ENCODE measurements at places on chromosomes 7 and 10. TPM values are rescaled to one million over a fixed set of nuclear protein-coding genes. Genes with fewer than 3 reads are reported as not detected.

Gene MMP21
- total RNA-seq: 0.12 TPM

Gene TMEM213
- total RNA-seq: not detected

Gene PLAU
- 44.3 TPM for total RNA-seq

Gene UCMA
- not detected for total RNA-seq

Gene MLXIPL
- not detected for total RNA-seq

Gene ZYX
- total RNA-seq: 148 TPM

Gene INMT
- total RNA-seq: 12.3 TPM

Gene ZNF25
- 18.4 TPM for total RNA-seq

DNA sequence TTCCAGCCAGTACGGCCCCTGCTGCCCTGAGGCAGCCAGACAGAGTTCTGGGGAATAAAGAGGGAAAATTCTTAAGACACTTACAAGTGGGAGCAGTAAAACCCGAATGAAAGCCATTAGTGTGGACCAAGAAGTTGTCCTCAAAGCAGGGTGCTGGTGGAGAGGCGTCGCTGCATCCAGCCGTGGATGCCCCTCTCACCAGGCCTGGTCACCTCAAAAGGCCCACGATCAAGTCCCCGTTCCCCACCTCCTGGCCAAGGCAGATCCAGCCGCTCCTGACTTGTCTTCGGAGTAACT lies 656 bp downstream of the VSTM4 start:
- H3K4me1 ChIP-seq: peaks cover 36% of the 10 kb centered on the region
- H3K27ac ChIP-seq: peak overlapping the region; percentile 84
- H3K4me3 ChIP-seq: peak overlapping the region; percentile 55
- H3K36me3 ChIP-seq: no peaks in the 10 kb centered on the region
- DNase-seq: no peak
- no peaks in the 10 kb centered on the region for H3K27me3 ChIP-seq

GRCh38 chr10:3625959-3626751 lies 158.9 kb downstream of the KLF6 start:
- DNase-seq: no peak
- no peak overlapping the region for H3K4me3 ChIP-seq
- H3K27me3 ChIP-seq: no peaks in the 10 kb centered on the region
- no peak overlapping the region for H3K27ac ChIP-seq
- H3K36me3 ChIP-seq: no peaks in the 10 kb centered on the region
- peaks cover 19% of the 10 kb centered on the region for H3K4me1 ChIP-seq

DNA sequence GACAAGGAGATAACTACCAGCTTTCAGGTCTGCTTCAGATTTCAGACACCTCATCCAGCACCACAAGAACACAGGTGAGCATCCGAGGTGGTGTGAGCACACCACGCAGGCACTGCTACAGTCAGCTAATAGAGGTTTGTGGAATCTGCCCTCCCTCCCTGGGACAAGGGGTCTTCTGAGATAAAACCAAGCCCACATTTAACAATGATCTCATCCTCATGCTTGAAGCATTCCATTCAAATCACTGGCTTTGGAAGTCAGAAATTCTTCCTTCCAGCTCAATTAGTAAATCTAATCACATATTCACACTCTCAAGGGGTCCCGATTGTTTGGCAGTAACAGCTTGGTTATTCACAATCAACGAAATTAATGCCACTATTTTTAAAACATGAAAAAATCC lies 331.4 kb downstream of the ELMO1 start:
- no peaks in the 10 kb centered on the region for H3K36me3 ChIP-seq
- H3K4me3 ChIP-seq: no peak overlapping the region
- no peak overlapping the region for H3K27ac ChIP-seq
- H3K4me1 ChIP-seq: no peaks in the 10 kb centered on the region
- DNase-seq: no peak

DNA sequence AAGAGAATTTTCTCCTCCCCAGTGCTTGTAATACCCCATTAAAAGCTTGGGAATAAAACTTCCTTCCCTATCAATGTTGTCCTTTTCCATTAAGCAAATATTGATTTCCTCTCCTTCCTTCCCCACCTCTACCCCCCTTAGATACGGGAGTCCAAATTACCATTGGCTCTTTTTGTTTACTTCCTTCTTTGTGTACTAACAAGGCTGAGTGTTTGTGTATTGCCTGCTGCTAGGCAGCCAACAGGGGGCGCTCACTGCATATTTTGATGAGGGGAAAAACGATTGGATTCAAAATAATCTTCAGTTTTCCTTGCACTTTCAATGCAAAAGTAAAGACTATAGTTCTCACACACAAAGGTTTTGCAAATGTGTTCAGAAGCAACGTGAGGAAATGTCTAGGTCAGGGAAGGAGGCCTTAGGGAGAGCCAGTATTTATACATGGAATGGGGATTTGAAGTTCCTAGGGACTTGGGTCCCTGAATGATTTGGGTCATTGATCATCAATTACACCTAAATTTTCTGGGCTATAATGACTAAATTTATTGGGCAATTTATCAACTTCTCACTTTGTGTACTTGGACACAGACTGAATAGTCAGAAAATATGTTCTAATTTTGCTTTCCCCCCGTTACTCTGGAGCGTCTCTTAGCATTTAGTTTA lies 23.6 kb upstream of the VPS41 start:
- no peaks in the 10 kb centered on the region for H3K4me1 ChIP-seq
- no peak overlapping the region for H3K27ac ChIP-seq
- H3K4me3 ChIP-seq: no peak overlapping the region
- DNase-seq: peak; percentile 63
- no peaks in the 10 kb centered on the region for H3K36me3 ChIP-seq
- no peaks in the 10 kb centered on the region for H3K27me3 ChIP-seq

- no peaks in the 10 kb centered on the region for H3K27me3 ChIP-seq
- no peak overlapping the region for H3K4me3 ChIP-seq
- H3K27ac ChIP-seq: no peak overlapping the region
- no peaks in the 10 kb centered on the region for H3K36me3 ChIP-seq
- H3K4me1 ChIP-seq: peaks cover 22% of the 10 kb centered on the region
Measured at GRCh38 chr7:159197066-159197975, 52.7 kb upstream of the VIPR2 start.

DNA sequence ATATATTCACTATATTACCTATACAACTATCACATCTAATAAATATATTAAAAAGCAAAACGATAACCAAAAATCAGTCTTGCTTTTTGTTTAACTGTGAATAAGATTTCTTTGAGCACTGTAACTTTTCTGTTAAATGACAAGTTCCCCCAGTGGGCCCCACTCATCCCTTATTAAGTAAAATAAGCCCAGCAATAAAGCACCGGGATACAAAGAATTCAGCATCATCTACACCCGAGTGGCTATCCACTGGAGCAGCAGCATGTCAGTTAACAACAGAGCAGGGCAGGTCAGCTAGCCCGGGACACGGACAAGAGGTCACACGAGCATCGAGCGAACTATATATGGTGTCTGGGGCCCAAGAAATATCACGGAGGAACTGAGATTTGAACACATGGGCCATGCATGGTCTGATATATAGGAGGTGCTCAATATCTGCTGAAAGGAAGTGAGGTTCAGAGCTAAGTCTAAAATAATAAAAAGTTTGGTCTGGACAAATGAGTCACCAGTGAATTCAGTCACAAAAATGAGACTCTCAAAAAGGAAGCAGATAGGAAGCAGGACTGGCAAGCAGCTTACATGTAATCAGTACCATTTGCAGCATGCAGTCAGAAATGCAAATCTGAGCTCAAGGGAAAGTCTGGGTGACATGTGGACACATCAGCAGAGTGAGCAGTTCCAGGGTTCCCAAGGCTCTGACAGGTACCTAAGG lies 4.1 kb downstream of the ERCC6 start:
- H3K4me3 ChIP-seq: no peak overlapping the region
- peaks cover 3% of the 10 kb centered on the region for H3K36me3 ChIP-seq
- no peaks in the 10 kb centered on the region for H3K27me3 ChIP-seq
- peaks cover 34% of the 10 kb centered on the region for H3K4me1 ChIP-seq
- no peak for DNase-seq

- peaks cover 8% of the 10 kb centered on the region for H3K4me1 ChIP-seq
- no peak overlapping the region for H3K4me3 ChIP-seq
- no peaks in the 10 kb centered on the region for H3K27me3 ChIP-seq
- H3K36me3 ChIP-seq: no peaks in the 10 kb centered on the region
- DNase-seq: no peak
Measured at GRCh38 chr7:22202141-22202540, 154.8 kb downstream of the RAPGEF5 start.

- H3K27me3 ChIP-seq: no peaks in the 10 kb centered on the region
- no peak for DNase-seq
- H3K4me3 ChIP-seq: no peak overlapping the region
- no peaks in the 10 kb centered on the region for H3K36me3 ChIP-seq
- no peaks in the 10 kb centered on the region for H3K4me1 ChIP-seq
- H3K27ac ChIP-seq: no peak overlapping the region
Measured at GRCh38 chr10:95211606-95212279, 17.7 kb downstream of the ACSM6 start.

- no peak for DNase-seq
- H3K27ac ChIP-seq: no peak overlapping the region
- no peaks in the 10 kb centered on the region for H3K36me3 ChIP-seq
Measured at GRCh38 chr10:9102026-9102425, 1047.5 kb downstream of the GATA3 start.

DNA sequence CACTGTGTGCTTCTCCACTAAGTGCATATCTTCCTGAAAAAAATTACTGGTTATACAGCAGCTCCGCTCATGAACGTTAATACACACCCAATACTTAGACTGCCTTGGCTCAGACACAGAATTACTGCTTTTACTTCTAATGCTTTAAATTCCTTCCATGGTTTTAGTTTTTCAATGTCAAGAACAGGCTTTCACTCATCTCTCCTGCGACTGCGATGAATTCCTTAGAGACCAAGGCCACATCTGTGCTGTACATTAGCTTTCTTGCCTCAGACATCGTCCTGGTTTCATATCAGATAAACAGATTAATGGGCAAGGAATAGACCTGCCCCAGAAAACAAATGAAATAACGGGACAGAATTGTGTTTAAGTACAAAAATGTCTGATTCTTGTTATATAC lies 120.2 kb downstream of the CYP26A1 start:
- no peaks in the 10 kb centered on the region for H3K36me3 ChIP-seq
- no peak for DNase-seq
- no peak overlapping the region for H3K27ac ChIP-seq

GRCh38 chr10:95485056-95485844 lies 75.9 kb downstream of the SORBS1 start:
- no peak overlapping the region for H3K4me3 ChIP-seq
- no peaks in the 10 kb centered on the region for H3K36me3 ChIP-seq
- no peaks in the 10 kb centered on the region for H3K27me3 ChIP-seq
- H3K4me1 ChIP-seq: peaks cover 67% of the 10 kb centered on the region
- peak overlapping the region; percentile 59 for H3K27ac ChIP-seq

DNA sequence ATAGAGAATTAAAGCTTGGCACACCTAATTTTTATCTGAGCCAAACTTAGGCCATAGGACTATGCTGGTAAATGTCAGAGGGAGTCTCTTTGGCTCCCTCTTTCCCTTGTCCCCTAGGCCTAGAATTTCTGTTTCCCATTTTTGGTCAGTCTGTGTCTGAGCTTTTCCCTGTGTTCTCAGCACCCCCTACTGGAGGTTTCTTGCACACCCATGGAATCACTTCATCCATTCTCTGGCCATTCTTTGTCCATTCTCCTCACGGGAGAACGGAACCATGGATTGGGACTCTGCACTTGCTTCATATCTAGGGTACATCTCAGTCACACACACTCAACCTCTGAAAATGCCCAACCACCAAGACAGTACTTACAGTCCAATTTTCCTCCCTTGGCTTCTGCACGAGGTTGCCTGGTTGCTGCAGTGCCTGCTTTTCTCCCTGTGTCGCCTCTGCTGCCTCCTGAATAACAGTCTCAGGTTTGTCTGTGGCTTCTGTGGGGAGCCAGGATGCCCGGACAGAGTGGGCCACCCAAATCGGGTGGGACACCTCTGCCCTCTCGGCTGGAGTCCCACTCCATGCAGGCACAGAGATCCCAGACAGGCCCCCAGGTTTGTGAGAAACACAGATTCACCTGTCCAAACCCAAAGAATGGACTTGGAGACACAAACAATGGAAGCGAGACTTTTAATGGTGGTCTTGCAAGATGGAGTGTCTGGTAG lies 35.1 kb upstream of the DNAH11 start:
- H3K4me3 ChIP-seq: no peak overlapping the region
- H3K36me3 ChIP-seq: peaks cover 4% of the 10 kb centered on the region
- peak; percentile 16 for DNase-seq
- H3K4me1 ChIP-seq: no peaks in the 10 kb centered on the region
- H3K27me3 ChIP-seq: no peaks in the 10 kb centered on the region
- no peak overlapping the region for H3K27ac ChIP-seq

DNA sequence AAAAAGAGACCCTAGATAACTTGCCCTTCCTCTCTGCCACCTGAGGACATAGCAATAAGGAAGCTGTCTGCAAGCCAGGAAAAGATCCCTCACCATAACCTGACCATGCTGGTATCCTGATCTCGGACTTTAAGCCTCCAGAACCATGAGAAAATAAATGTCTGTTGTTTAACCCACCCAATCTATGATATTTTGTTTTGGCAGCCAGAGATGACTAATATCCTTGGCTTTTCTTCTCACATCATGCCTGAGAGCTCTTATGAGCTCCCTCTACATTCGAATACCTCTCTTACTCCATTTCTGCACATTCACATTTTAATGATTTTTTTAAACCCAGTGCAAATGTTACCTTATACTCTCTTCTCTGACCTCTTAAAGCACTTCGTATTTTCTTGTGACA lies 214.0 kb upstream of the CHRM2 start:
- no peaks in the 10 kb centered on the region for H3K4me1 ChIP-seq
- no peak for DNase-seq
- no peak overlapping the region for H3K4me3 ChIP-seq
- H3K36me3 ChIP-seq: no peaks in the 10 kb centered on the region
- H3K27me3 ChIP-seq: no peaks in the 10 kb centered on the region

- DNase-seq: no peak
- H3K4me3 ChIP-seq: no peak overlapping the region
- H3K27ac ChIP-seq: no peak overlapping the region
Measured at GRCh38 chr7:27751888-27752660, 12.1 kb downstream of the TAX1BP1 start.

GRCh38 chr7:135808206-135808605 lies 59.6 kb upstream of the FAM180A start:
- no peak for DNase-seq
- no peaks in the 10 kb centered on the region for H3K36me3 ChIP-seq
- H3K27me3 ChIP-seq: no peaks in the 10 kb centered on the region
- peaks cover 9% of the 10 kb centered on the region for H3K4me1 ChIP-seq
- H3K27ac ChIP-seq: no peak overlapping the region
- no peak overlapping the region for H3K4me3 ChIP-seq
